CD4-positive, alpha-beta T cell (primary cell): ENCODE measurements at places on chromosomes 5 and 9.

DNA sequence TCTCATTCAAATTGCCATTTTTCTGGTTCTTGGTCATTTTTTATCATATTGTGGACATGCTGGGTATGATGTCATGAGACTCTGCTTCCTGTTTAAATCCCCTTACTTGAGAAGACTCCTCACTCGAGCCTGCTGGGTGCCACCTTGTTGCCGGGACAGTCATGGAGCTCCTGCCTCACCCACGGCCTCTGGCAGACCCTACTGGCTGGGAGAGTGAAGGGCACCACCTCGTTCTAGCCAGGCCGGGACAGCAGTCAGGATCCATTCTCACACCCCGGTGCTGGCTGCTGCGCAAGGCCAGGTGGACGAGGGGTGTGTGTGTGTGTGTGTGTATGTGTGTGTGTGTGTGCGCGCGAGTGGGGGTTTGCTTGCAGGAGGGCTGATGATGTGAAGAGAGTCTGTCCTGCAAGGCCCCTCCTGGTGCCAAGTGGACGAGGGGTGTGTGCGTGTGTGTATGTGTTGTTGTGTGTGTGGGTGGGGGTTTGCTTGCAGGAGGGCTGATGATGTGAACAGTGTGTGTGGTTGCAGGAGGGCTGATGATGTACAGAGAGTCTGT lies 4.4 kb downstream of the CEP72 start:
- no peak for DNase-seq

DNA sequence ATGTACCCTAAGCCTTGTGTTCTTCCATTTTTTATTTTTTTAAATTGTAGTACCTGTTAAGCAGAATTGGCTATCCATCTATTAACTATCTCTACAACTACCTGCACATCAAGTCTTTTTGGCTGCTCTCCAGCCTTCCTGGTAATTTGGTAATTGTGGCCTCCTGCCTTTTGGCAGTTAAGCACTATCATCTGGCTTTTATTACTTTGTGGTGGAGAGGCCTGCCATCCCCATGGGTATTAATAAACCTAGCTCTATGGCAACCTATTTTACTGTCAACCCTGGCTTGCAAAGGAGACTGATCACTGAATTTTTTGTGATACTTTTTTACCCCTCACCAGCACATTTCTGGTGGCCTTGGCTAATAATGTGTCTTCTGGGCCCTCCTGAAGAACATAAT lies 20.5 kb downstream of the SELENOP start:
- no peak for DNase-seq

DNA sequence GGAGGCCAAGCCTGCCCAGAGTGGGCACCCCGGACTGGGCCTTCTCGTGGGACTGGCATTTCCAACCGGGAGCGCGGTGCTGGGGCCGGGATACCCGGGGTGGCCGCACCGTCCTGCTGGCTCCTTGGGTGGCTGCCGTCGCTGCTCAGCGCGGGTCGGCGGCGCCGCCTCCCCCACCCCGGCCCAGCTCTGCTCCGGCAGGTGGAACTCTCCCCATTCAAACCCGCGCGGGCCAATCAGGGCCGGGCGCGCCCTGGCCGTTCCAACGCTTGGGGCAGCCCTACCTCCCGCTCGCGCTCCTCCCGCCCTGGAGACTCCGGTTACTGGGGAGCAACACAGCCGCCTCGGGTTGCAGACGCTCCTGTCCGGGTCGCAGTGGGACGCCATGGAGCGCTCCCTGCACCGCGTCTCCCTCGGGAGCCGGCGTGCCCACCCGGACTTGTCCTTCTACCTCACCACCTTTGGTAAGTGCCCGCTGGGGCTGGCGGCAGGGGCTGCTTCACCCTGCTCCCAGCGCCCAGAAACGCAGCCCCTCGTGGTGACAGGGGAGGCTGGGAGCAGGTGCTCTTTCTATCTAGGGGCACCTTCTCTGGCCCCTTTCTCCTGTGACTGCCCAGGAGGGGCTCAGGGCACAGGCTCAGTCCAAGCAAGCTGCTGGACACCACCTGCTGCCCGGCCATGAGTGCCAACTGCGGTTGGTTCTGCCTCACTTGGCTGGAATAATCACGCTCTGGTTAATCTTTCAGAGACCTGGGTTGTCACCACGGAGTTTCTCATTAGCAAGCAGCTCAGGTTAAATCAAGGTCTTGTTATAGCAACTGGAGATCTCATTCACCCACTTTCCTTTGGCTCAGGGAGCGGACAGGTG lies at the start of gene RGS3:
RGS3 (plus strand) TSS at position 310 of the 868 bp plus-strand sequence; CDS start at position 386, 76 bp downstream.
- no peak for DNase-seq

- no peak for DNase-seq
Observed at GRCh38 chr5:34667705-34668104, 11.6 kb downstream of the RAI14 start.

DNA sequence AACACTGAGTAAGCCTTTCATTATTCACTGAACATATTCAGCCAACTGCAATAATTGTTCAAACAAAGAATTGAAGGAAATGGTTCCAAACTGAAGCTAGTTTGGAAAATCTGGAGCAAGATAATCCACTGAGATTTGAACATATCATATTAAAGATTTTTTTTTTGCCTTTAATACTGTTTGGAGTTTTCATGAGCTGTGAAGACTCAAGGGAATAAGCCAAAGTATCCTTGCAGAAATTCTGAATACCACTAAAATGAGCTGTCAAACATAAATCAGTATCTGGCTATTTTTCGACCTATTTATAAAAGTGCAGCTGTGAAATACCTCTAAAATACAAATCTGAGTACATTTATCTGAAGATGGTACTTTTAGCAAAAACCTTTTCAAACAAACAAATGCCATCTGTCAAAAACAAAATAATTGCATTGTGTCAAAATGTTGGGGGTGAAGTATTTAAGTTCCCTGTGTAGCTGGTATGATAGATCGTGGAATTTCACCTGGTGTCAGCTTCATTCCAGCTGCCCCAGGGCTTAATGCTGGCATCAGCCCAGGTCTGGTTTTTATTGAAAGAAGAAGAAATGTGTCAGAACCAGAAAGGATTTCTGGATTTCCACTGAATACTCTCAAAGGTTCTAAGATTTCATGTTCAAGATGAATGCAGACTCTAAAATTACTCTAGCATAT lies 149.0 kb upstream of the GRAMD2B start:
- DNase-seq: no peak

GRCh38 chr9:81737871-81738507 lies 48.6 kb upstream of the TLE1 start:
- no peak for DNase-seq

- DNase-seq: no peak
Observed at GRCh38 chr5:116764941-116765340, 190.3 kb upstream of the SEMA6A start.

DNA sequence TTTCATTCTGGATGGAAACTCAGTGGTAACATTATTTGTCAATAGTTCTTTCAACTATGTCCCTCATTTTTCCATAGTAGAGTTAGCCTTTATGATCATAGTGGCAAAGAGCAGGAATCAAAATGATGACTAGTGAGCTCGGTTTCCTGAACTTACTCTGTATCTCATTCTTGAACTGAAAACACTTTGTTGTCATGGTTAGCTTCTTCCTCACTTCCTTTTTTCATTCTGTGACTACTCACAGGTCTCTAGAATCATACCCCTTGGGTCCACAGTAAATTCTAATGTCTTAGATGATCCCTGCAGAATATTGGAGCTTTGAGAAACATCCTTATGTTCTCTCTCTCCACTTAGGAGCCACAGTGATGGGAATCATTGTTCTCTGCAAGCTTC lies 29.4 kb upstream of the RECK start:
- DNase-seq: no peak

GRCh38 chr9:125586172-125586511 lies 120.9 kb downstream of the MAPKAP1 start:
- DNase-seq: no peak

DNA sequence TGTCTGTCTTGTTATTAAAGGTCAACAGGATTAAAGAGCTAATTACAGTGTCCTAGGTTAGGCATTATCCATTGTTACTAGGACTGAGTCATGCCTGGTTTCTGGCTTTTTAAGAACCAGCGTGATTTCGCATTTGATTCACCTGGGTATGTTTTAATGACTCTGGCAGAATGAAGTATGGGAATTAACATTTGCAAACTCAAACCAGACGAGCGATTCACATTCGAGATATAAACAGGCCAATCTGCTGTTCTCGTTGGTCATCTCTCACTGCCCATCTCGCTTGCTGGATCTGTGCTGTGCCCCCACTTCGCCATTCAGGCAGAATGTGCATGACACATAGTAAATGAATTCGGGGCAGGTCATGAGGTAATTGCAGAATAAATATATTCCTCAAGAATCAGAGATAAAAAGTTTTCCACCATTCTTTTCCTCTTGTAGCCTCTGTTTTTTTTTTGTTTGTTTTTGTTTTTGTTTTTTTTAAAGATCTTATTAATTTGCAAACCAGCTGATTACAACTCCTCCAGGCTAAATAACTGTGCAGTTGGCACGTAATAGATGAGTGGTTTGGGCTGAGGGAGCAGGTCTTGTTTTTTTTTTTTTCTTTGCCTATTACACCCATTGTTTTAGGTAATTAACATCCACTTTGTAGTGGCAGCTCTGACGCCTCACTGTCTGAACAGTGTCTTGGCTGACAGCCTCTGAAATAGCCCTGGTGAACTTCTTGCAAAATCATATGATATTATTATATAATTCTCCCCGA lies 313.5 kb upstream of the MSX2 start:
- no peak for DNase-seq

DNA sequence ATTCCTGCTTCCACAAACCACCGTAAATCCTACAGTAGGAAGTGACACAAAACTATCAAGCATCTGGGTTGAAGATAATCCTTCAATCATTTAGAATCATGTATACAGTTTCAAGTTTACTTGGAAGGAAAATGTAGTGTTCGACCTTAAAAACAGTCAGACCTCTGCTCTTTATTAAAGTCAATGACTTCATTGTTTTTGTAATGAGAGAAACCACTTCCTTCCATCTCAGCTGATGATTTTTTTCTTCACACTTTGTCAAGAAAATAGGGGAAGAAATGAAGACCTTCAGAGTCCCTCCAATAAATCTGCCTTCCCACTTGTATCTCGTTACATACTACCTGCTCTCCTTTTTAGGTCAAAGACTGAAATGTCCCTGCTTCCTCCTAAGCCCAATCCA lies 30.1 kb downstream of the TUSC1 start:
- no peak for DNase-seq

- DNase-seq: no peak
Observed at GRCh38 chr5:73789851-73790281, 163.9 kb downstream of the ARHGEF28 start.

DNA sequence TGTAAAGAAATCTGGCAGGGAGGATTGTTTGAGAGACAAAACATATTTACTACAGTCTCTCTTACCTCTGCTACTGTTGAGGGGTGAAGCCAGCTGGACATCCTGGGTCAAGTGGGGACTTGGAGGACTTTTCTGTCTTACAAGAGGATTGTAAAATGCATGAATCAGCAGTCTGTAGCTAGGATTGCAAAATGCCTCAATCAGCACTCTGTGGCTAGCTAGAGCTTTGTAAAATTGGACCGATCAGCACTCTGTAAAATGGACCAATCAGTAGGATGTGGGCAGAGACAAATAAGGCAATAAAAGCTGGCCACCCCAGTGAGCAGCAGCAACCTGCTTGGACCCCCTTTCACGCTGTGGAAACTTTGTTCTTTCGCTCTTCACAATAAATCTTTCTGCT lies 995.8 kb upstream of the CDH6 start:
- no peak for DNase-seq
